ENCODE measurements at places on chromosomes 3 and 15.

- DNase-seq = no peak
Observed at GRCh38 chr15:100008258-100008657, 275.0 kb upstream of the LYSMD4 start.

DNA sequence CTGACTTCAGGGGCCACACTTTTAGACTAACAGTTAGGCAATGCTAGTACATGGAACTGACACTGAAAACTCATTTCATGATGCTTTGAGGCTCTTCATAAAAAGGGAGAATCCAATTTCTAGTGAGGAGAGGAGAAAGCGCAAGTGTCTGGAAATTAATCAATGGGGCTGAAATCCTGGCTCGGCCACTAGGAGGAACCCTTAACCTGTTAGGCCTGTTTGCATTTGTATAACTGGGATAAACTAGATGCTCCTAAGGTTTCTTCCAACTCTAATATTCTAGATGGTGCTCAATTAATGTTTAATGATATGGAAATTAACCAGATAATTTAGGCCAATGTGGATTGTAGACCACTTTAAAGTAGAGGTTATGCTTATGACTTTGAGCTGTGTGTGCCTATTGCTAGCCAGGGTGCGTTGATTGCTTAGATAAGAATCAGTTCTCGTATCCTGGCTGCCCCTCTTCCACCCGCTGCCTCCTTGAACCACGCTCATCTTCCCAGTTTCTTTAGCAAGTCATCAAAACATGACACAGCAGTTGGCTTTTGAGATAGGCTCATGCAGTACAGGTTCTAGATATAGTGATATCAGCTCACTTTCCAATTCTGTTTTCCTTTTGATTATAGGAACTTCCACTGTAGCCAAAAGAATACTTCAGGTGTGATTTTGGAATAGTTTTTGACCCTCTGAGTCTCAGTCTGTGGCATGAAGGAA is 16.8 kb upstream of the CRBN start:
- no peak for DNase-seq

DNA sequence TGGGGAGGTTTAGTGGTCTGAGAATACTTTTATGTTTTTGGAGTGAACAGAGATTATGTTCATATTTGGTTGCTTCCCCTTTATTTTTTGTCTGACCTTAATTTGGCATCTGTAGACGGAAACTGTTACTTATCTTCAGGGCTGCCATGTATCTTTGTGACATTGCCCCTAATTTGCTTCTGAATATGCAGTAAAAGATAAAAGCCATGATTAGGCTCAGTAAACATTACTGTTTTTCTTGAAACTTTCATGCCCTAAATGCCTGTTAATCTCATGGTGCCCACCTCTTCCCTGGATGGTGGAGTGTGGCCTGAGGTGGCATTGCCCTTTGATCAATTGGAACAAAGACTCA is 106.7 kb downstream of the C3orf70 start:
- DNase-seq = no peak

- no peak for DNase-seq
Observed at GRCh38 chr15:22258398-22259150, 178.2 kb downstream of the OR4M2 start.

- DNase-seq = no peak
Observed at GRCh38 chr3:149437710-149438109, 36.8 kb upstream of the TM4SF4 start.

GRCh38 chr15:72584006-72584405 is 70.5 kb upstream of the GOLGA6B start:
- DNase-seq = no peak

- DNase-seq = no peak
Observed at GRCh38 chr15:60573936-60574335, 95.0 kb upstream of the ICE2 start.

GRCh38 chr3:193836918-193837317 is 243.9 kb downstream of the OPA1 start:
- no peak for DNase-seq

DNA sequence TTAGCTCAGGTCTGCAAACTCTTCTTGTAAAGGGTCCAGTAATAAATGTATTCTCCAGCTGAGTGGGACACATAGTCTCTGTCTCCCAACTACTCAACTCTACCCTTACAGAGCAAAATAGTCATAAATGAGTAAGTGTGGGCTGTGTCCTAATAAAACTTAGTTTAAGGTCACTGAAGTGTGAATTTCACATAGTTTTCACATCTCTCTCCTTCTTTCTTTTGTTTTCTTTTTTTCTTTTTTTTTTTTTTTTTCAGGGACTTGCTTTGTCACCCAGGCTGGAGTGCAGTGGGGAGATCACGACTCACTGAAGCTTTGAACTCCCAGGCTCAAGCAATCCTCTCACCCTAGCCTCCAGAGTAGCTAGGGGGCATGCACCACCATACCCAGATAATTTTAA is 1.9 kb upstream of the ACTL6A start:
- no peak for DNase-seq

- DNase-seq = no peak
Observed at GRCh38 chr15:55319537-55320237, 665 bp downstream of the PIGB start.

DNA sequence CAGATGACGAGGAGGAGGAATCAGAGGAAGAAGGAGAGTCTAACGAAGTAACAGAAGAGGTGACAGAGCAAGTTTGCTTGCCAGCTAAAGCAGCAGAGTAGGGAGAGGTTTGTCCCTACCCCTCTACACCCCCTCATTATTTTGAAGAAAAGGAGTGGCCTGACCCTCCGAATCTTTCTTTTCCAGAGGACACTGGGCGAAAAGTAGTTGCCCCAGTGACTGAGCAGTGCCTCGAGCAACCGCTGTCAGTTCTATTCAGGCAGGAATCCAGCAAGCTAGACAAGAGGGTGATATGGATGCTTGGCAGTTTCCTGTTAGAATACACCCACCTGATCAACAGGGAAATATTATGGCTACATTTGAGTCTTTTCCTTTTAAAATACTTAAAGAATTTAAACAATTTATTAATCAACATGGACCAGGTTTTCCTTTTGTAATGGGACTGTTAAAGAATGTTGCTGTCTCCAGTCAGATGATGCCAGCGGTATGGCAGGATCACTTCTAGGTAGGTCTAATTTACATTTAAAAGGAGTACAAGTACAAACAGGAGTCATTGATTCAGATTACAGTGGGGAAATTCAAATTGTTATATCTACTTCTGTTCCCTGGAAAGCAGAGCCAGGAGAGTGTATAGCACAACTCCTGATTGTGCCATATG is 31.9 kb upstream of the ACVR2B start:
- DNase-seq = no peak

- DNase-seq = no peak
Observed at GRCh38 chr3:186519021-186519658, 25.0 kb downstream of the CRYGS start.

DNA sequence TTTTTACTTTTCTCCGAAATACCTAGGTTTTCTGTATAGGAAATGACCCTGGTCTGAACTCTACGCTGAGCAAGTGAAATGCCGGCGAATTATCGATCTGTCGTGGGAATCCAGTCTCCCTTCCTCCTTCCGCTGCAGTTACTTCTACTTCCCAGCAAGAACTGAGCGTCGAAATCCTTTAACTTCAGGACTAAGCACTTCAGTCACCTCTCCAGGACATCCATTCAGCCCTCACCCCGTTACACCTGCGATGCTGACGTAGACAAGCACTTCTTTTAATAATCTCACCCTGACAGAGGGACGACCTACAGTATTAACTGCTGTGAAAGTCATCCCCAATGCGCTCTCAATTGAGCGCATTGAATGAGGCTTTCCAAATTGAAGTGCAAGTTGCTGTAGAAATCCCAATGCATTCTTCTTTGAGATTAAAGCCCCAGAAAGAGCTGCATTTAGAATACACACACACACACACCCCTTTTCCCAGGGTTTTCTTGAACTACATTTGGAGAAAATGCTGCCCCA is 1.3 kb downstream of the TOP2B start:
- no peak for DNase-seq

DNA sequence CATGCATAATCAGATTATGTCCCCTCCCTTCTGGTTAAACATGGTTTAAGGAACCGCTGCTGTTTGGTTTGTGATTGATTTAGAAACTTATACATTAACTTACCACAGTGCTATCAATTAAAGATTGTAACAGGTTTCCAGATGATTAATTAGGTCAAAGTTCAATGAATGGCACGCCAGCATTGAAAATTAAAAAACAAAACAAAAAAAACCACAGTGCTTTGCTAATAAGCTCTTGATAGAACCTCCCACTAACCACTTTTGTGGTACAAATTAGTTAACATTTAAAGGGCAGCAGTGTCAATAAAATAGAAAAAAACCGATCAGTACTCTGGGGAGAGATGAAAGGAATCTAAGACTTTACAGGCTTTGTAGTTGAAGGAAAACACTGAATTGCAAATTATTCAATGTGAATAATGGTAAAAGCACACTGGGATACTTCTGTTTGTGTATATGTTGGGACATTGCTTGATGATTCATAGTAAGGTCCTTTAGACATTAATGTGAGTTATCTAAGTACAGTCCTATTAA is 7.6 kb upstream of the C3orf38 start:
- DNase-seq = no peak

DNA sequence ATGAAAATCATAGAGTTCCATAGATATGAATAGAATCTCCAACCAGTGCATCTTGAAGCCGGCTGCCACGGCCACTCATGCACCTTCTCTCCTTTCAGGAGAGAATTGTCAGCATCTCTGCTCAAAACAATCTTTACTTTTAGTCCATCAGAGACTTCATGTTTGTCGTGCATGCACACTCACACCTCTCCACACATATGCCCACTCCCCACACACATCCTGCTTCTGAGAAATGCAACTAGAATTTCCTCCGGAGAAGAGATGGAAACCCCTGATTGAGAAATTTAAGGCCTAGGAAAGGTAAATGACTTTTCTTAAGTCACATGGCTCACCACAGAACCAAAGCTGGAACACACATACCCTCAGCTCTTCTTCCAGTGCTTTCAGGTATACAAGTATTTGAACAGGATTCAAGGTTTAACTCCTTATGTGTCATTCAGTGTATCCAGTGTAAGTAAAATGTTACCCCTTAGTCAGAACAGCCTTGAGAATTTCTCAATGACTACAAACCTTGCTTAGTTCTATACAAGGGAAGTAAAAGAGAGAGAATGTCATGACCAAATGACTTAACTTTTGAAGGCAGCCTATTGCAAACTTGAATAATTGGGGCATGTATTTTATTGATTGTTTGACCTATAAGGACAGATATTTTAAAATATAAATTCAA is 69.1 kb upstream of the TSEN2 start:
- DNase-seq = no peak

DNA sequence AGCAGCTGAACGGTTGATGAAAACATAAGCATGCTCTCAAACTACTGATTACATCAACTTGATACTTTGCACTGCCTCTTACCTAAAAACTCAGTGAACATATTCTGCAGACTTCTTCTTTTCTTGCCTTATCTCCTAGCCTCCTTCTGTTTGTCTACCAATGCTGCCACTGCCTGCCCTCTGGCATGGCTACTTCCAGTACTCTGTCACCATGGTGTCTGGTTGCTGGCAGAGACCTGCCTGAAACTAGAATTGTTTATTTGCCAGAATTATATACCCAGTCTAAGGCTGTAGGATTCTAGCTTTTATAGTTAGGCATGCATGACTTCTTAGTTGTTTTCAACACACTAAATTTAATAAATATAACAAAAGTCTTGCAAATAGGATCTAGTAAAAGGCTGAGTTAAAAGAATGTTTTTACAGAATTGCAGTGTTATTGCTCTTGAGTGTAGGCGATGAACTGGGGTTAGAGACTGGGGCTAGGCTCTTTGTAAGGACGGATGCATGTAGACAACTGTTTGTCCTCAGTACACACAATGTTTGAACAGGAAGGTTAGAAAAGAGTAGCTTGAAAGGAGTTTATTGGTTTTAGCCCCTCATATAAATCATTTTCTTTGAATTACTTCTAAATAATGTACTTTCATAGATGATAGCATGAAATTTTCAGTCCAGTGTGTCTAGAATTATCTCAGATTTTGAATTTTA is 116.3 kb downstream of the KCNAB1 start:
- no peak for DNase-seq

DNA sequence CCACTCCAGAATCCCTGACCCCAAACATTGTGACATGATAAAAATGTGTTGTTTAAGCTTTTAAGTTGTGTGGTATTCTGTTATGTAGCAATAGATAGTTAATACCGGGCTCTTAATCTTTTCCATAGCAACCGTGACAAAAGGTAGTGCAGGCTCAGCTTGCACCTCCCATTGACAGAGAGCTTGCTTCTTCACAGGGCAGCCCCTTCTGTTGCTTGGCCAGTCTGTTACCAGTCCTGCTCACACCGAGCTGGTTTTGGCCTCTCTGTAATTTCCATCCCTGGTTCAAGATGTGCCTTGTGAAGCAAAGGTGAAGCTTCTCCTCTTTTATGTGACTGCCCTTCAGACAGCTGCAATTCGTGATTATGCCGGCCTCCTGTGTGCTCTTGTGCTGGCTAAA is 86.9 kb downstream of the CRYGS start:
- no peak for DNase-seq

- DNase-seq = no peak
Observed at GRCh38 chr15:39310633-39311032, 270.2 kb upstream of the THBS1 start.

- no peak for DNase-seq
Observed at GRCh38 chr3:106431721-106432120, 562.9 kb upstream of the CBLB start.

- no peak for DNase-seq
Observed at GRCh38 chr3:122936986-122937385, 90.6 kb downstream of the SEMA5B start.

GRCh38 chr3:50205413-50206276 is 574 bp downstream of the SLC38A3 start:
- DNase-seq = no peak

DNA sequence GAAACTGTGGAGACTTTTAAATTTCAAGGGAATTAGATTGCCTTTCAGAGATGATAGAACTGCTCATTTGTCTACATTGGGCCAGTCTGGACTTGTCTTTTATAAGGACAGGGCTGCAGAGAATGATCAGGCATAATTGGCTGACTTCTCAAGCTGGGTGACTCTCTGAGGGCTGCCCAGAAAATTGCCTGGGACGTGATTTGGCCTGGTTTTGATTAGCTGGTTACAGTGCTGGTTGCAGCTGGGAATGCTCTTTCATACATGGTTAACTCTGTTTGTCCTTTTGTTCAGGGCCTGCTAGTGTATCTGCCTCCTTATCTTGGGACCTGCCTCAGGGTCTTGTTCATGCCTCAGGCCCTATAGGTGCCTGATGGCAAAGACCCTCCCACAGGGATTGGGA is 245.6 kb downstream of the CLSTN2 start:
- no peak for DNase-seq

- DNase-seq = no peak
Observed at GRCh38 chr3:141812084-141812483, 48.9 kb downstream of the GRK7 start.

- peak; percentile 22 for DNase-seq
Observed at GRCh38 chr3:9808345-9809037, 1.6 kb upstream of the TTLL3 start.
